Natural killer cell (primary cell): ENCODE measurements at places on chromosomes 11 and 22. TPM values are rescaled to one million over a fixed set of nuclear protein-coding genes. Genes with fewer than 3 reads are reported as not detected.

The MTMR3 gene
- total RNA-seq: 83.4 TPM

The JAM3 gene
- 2.1 TPM for total RNA-seq

The RIBC2 gene
- 0.38 TPM for total RNA-seq

The EI24 gene
- 20.2 TPM for total RNA-seq

The CLDN5 gene
- total RNA-seq: 1.3 TPM

The SNX32 gene
- total RNA-seq: 0.31 TPM

The FDXACB1 gene
- 4.0 TPM for total RNA-seq

The GAB4 gene
- total RNA-seq: 2.7 TPM

The BATF2 gene
- not detected for total RNA-seq

The OR52I1 gene
- total RNA-seq: not detected

The LRP5 gene
- total RNA-seq: 1.3 TPM

DNA sequence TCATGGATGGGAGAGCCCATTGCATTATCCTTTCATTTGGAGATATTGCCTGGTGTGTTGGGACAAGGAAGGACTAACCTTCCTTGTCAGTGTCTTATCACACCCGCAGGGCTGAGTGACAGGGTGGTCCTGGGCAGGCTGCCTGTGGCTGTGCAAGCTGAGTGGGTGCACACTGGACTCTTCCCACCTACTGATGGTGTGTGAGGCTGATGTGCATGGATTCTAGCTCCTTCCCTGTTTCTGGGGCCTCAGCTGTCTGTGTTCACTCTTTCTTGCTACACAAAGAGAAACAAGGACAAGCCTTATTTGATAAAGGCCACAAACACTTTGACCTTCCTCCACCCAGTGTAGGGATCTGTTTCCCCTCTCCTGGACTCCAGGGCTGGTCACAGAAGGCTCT, 22.0 kb downstream of the TBX1 start:
- no peaks in the 10 kb centered on the region for H3K4me1 ChIP-seq
- no peaks in the 10 kb centered on the region for H3K27me3 ChIP-seq
- no peak for DNase-seq

DNA sequence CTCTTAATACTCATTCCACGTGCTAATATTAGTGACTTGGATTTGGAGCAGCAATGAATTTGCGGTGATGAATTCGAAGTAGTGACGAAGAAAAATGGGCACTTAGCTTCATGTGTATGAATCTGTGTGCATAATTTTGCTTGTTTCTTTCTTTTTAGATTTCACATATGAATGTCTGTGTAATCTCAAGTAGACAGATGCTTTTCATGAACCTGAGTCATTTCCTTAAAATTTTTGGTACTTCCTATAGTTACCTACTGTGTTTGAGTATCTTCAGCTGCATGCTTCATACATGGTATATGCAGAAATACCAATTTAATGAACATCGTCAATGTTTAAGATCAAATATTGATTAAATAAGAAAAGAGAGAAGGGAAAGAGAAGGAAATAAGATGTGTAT, 540.2 kb downstream of the RAB38 start:
- H3K27ac ChIP-seq: no peak overlapping the region

GRCh38 chr11:61679893-61680621, at the start of gene DAGLA:
TSS of gene DAGLA (plus strand) at chr11:61680391. CDS start at chr11:61720156, 39,765 bp downstream.
- H3K36me3 ChIP-seq: no peaks in the 10 kb centered on the region
- no peak within 1 kb of the TSS for H3K27ac ChIP-seq
- H3K27me3 ChIP-seq: peaks cover 19% of the 10 kb centered on the region

GRCh38 chr22:47228767-47229166, 466.3 kb downstream of the TBC1D22A start:
- no peaks in the 10 kb centered on the region for H3K4me1 ChIP-seq
- no peaks in the 10 kb centered on the region for H3K27me3 ChIP-seq
- no peaks in the 10 kb centered on the region for H3K36me3 ChIP-seq
- DNase-seq: no peak

GRCh38 chr11:2553886-2554285, 109.1 kb downstream of the KCNQ1 start:
- DNase-seq: no peak
- H3K27ac ChIP-seq: no peak overlapping the region
- H3K27me3 ChIP-seq: no peaks in the 10 kb centered on the region
- no peak overlapping the region for H3K4me3 ChIP-seq

GRCh38 chr11:121656328-121657090, 203.7 kb upstream of the SORL1-AS1 start:
- H3K36me3 ChIP-seq: no peaks in the 10 kb centered on the region
- no peak overlapping the region for H3K27ac ChIP-seq
- no peaks in the 10 kb centered on the region for H3K27me3 ChIP-seq
- peaks cover 15% of the 10 kb centered on the region for H3K4me1 ChIP-seq
- no peak overlapping the region for H3K4me3 ChIP-seq

DNA sequence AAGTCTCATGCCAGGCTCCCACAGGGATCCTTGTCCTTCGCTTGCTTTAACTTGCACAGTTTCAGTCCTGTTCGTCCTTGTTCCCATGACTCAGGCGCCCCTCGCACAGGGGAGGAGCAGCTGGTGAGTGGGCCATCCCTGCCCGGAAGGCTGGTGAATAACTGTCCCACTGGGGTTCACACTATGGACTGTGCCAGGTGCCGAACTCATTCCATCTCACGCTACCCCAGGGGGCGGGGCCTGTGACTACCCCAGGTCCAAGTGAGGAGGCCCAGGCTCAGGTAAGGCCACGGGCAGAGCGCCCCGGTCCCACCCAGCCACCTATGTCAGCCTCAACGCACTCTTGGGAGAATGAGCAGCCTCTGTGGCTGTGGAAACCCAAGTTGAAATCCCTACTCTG, 7.2 kb upstream of the CARD10 start:
- peaks cover 4% of the 10 kb centered on the region for H3K27me3 ChIP-seq
- no peaks in the 10 kb centered on the region for H3K36me3 ChIP-seq
- H3K4me1 ChIP-seq: no peaks in the 10 kb centered on the region
- DNase-seq: no peak

GRCh38 chr11:95517453-95517852, 272.1 kb downstream of the FAM76B start:
- DNase-seq: no peak
- no peaks in the 10 kb centered on the region for H3K4me1 ChIP-seq
- no peak overlapping the region for H3K4me3 ChIP-seq
- H3K27me3 ChIP-seq: no peaks in the 10 kb centered on the region

DNA sequence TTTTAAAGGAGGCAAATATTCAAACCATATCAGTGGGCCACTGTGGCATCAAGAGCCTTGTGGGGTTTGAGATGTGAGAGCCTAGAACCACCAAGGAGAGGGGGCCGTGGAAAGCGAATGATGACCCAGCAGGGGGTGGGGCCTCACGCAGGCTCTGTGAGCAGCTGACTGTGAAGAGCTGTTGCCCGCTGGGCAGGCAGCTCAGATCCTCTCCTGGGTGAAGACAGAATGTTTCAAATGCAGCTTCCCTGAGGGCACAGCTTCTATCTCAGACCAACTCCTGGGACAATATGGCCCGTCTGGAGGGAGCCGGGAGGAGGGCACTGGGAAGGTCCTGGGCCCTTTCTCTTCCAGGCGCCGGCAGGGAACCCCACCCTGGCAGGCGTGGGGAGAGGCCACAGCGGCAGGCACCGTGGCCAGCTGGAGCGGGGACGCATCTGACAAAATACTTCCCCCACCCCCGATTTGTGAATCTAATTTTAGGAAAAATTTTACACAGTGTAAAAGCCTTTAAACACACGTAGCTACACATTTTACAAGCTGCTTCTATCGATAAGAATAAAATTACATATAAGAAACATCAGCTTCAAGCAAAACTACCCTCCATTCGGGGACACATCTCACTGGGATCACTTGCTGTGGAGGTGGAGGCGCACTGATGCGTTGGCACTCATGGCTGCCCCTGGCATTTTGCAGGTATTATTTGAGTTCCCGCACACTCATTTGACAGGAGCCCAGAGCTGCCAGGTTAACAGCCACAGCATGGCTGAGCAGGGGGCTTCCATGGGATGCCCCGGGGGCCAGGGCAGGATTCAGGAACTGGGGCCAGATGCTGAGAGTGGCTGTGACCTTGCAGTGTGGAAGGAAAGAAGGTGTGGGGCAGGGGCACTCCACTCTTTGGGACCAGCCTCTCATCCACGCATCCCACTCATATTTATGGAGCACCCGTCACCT, 40.3 kb downstream of the PARVG start:
- H3K27ac ChIP-seq: no peak overlapping the region
- H3K36me3 ChIP-seq: no peaks in the 10 kb centered on the region
- no peaks in the 10 kb centered on the region for H3K27me3 ChIP-seq
- no peaks in the 10 kb centered on the region for H3K4me1 ChIP-seq
- no peak for DNase-seq

DNA sequence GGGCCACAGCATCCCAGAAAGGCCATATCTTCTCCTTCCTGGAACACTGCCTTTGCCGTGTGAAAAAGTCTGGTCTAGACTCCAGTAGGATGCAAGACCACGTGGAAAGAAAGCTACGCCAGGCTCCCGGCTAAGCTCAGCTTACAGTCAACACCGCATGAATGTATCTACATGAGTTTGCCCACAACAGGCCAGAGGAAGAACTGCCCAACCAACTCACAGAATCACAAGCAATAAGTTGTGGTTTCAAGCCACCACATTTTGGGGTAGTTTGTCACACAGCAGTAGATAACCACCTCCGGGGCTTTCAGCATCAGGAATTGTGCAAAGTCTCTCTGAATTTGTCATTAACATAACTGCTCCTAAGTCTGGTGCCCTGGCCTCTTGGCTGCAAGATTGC, 27.3 kb downstream of the HSPA8 start:
- H3K27me3 ChIP-seq: no peaks in the 10 kb centered on the region
- no peaks in the 10 kb centered on the region for H3K4me1 ChIP-seq
- H3K36me3 ChIP-seq: no peaks in the 10 kb centered on the region

- no peaks in the 10 kb centered on the region for H3K4me1 ChIP-seq
- no peak overlapping the region for H3K27ac ChIP-seq
- H3K27me3 ChIP-seq: no peaks in the 10 kb centered on the region
- H3K36me3 ChIP-seq: no peaks in the 10 kb centered on the region
- H3K4me3 ChIP-seq: no peak overlapping the region
Observed at GRCh38 chr11:41225856-41226633, 233.4 kb downstream of the LRRC4C start.

DNA sequence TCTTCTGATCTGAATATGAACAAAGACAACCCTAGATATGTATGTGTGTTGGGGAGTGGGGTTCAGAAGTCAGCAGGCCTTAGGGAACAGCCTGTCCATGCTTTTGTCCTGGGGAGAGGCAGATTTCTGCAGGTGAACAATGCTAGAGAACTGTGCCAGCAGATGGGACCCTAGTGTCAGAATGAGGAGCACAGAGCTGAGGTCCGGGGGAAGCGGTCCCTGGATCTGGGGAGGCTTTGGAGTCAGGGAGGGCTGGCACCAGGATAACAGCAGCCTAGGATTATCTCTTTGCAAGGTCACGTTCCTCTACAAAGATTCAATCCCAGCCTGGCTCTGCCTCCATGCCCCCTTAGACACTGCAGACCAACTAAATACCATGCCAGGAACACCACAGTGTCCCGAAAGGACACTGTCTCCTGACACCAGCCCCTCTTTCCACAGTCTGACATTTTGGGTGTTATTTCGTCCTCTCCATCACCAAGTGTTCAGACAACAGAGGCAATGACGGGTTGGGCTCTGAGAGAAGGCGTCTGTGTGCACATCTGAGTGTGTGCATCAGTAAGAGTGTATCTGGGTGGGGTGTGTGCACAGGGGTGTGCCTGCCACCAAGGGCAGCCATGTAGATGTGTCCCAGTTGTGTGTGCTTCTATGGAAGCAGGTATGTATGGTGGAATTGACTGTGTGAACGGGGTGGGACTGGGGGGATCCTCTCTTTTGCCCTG, 43.5 kb downstream of the EIF3F start:
- H3K27ac ChIP-seq: no peak overlapping the region
- H3K4me1 ChIP-seq: peaks cover 9% of the 10 kb centered on the region
- no peaks in the 10 kb centered on the region for H3K36me3 ChIP-seq
- DNase-seq: no peak

GRCh38 chr11:124627546-124627945, 4.9 kb downstream of the TBRG1 start:
- peaks cover 5% of the 10 kb centered on the region for H3K4me1 ChIP-seq
- H3K27me3 ChIP-seq: no peaks in the 10 kb centered on the region
- no peak overlapping the region for H3K27ac ChIP-seq
- H3K36me3 ChIP-seq: peaks cover 61% of the 10 kb centered on the region

DNA sequence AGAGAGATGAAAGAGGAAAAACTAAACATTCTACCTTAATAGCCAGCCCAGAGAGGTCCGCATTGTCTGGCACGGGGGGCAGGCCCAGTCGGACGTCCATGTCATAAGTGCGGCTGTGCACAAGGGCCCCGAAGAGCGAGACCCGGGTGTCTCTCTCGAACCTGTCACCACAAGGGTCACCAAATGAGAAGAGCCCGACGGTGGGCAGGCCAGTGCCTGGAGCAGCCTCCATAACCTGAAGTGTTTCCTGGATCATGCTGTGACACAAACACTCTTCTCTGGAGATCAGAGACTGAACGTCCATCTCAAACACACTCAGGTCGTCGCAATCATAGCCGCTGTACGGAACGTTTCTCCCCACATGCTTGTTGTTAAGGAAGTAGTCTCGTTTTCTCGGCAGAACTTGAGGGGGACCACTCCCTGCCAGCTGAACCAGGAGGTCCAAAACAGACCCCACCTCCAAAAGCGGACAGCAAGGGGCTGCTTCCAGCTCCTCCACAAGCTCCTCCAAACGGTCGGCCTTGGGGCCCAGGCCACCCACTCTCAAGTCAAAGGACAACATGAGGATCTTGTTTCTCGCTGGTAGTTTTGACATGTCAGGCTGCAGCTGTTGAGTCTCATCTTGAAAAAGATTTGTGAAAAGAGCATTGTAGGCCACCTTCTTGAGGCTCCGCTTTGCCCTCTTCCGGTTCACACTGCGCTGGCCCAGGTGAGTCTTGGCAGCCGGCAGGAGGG, 971 bp downstream of the TUBGCP6 start:
- H3K36me3 ChIP-seq: peaks cover 30% of the 10 kb centered on the region
- peak overlapping the region; percentile 66 for H3K4me3 ChIP-seq
- peak; percentile 40 for DNase-seq
- peaks cover 66% of the 10 kb centered on the region for H3K4me1 ChIP-seq

DNA sequence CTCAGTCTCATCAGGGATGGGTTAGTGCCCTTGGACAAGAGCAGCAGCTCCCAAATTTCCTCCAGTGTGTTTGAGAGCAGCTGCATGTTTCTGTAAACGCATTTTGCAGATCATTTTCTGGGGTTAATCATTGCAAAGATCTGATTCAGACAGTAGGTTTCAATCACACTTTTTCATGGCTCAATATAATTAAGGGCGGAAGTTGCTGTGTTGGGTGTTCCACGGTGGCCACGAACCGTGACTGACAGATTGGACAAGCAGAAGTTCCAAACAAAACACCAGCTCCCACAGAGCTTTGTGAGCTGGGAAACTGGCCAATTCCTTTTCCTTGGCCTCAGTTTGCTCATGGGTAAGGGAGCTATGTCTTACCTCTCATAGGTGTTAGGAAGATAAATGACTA, 8.4 kb upstream of the RASSF10 start:
- H3K27me3 ChIP-seq: peaks cover 2% of the 10 kb centered on the region
- H3K27ac ChIP-seq: no peak overlapping the region
- no peaks in the 10 kb centered on the region for H3K36me3 ChIP-seq

GRCh38 chr11:32131321-32131720, 40.4 kb downstream of the RCN1 start:
- no peaks in the 10 kb centered on the region for H3K36me3 ChIP-seq
- no peaks in the 10 kb centered on the region for H3K4me1 ChIP-seq
- no peak overlapping the region for H3K27ac ChIP-seq

- H3K36me3 ChIP-seq: no peaks in the 10 kb centered on the region
- H3K4me3 ChIP-seq: no peak overlapping the region
- no peaks in the 10 kb centered on the region for H3K27me3 ChIP-seq
- no peak overlapping the region for H3K27ac ChIP-seq
- H3K4me1 ChIP-seq: no peaks in the 10 kb centered on the region
Observed at GRCh38 chr22:19565382-19566278, 41.4 kb upstream of the CLDN5 start.
